Stimulated activated CD8-positive, alpha-beta memory T cell treated with anti-CD3 and anti-CD28 coated beads, Interleukin-12 subunit alpha, Interleukin-12 subunit beta, amount 100 ng/mL, for 4 hours (primary cell): ENCODE measurements at places on chromosomes 7 and 10.

- no peak for DNase-seq
These were observed 4.9 kb downstream of the C10orf143 start for GRCh38 chr10:130105724-130106123.

- peak; percentile 88 for DNase-seq
These were observed at the start of gene ORAI2 for GRCh38 chr7:102433219-102434038. Gene ORAI2 (plus strand): TSS chr7:102433575. CDS start chr7:102438957, 5,382 bp downstream.

DNA sequence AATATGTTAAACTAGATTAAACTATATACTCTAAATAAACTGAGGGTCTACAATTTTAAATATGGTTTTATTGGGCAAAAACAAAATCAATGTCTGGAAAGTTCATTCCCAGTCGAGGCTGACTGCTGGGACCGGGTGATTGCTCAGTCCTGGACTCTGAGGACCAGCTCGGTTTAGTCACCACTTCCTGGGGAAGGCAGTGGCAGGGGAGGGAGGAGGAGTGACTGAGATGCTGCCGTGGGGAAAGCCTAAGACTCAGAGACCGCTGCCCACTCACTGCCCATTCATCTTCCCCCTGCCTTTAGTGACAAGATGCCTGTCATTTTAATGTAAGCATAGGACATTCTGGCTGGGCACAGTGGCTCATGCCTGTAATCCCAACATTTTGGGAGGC is 29.0 kb downstream of the ATOH7 start:
- DNase-seq = no peak

DNA sequence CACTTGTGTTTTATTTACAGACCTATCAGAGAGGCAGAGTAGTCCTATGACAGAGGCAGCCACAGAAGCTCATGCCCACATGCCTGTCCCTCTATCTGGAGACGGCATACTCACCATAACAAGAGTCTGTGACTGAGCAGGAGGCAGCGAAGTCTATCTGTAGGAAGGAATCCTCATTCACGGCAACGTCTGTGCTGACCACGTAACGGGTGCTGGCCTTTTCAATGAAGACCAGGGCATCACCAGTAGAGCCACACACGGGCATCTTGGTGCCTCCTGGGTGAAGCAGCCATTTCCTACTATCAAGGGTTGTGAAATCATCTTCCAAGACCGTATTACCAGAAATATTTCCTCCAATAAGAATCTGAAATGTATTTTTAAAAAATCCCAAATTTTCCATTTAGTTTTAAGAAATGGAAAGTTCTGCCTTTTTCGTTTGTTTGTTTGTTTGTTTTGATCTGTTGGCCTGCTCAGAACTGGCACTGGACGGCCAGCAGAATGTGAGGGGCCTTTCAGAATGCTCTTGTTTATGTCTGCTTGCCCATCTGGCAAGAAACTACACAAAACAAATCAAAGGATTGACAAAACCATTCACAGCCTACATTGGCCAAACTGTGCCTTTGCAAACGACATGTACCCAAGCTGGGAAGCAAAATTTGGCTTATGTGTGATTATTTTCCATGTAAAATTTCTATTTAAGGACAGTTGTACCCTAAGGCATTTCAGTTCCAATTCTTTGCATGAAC is 93.1 kb upstream of the SLC26A5 start:
- DNase-seq = no peak

GRCh38 chr10:60777696-60778213 is 523 bp upstream of the CDK1 start:
- no peak for DNase-seq

DNA sequence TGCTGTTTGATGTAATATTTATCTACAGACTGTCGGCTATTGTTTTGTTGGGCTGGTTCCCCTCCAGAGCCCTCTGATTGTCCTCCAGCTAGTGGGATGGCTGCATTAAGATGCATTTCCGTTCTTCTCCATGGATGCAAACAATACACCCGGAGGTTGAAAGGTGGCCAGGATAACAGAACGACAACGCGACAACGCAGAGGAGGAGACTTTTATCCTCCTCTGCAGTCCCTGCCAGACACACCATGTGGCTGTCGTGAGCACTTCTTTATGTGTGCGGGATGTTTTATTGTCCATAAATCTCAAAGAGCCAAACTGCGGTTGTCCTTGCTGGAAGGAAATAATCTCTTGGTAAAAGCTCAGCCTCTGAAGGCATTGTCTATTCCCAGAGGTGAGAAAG is 39.1 kb upstream of the TCERG1L start:
- no peak for DNase-seq
